Stimulated activated CD4-positive, alpha-beta T cell treated with anti-CD3 and anti-CD28 coated beads, TNF-alpha, amount 100 ng/mL, for 4 hours (primary cell): ENCODE measurements at places on chromosomes 12 and 14.

GRCh38 chr14:55336691-55337090, 65.5 kb downstream of the FBXO34 start:
- no peak for DNase-seq

DNA sequence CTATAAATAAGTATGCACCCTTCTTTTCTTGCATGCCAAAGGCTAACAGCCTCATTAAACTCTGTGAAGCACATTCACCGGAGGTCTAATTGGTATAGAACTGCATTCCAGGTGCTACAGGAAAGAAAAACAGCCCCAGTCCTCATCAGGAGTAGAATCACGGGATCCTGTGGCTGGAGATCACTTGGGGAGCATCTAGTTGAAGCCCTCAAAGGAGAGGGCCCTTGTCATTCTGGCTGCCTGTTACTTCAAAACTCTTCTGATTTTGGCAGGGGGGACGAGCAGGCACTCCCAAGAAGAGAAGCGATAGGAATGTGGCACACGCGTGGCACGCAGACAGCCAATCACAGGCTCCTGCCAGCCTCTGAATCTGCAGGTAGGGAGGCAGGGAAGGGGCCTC, 154.4 kb downstream of the TTC7B start:
- no peak for DNase-seq

DNA sequence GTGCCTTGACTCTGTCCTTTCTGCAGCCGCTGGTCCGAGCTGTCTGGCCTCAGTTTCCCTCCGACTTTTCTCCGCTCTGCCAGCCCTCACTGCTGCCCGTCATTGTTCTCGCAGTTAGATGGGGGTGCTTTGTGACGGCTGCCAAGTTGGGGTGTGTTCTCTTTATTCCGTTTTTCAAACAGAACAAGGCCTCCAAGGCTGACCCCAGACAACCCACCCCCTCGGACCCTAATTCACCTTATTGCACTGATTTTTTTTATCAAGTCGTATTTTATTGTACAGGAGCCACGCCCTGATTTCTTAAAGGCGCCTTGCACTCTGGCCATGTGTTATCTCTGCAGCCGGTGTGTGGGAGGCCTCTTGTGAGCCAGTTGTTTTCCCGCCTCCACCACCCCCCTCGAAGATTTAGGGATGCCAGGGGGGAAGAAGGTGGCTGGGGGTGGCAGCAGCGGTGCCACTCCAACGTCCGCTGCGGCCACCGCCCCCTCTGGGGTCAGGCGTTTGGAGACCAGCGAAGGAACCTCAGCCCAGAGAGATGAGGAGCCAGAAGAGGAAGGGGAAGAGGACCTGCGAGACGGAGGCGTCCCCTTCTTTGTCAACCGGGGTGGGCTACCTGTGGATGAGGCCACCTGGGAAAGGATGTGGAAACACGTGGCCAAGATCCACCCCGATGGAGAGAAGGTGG, 1.3 kb downstream of the VASH1 start:
- no peak for DNase-seq

- peak; percentile 19 for DNase-seq
These were observed 93.9 kb downstream of the KSR2 start for GRCh38 chr12:117874842-117875434.

DNA sequence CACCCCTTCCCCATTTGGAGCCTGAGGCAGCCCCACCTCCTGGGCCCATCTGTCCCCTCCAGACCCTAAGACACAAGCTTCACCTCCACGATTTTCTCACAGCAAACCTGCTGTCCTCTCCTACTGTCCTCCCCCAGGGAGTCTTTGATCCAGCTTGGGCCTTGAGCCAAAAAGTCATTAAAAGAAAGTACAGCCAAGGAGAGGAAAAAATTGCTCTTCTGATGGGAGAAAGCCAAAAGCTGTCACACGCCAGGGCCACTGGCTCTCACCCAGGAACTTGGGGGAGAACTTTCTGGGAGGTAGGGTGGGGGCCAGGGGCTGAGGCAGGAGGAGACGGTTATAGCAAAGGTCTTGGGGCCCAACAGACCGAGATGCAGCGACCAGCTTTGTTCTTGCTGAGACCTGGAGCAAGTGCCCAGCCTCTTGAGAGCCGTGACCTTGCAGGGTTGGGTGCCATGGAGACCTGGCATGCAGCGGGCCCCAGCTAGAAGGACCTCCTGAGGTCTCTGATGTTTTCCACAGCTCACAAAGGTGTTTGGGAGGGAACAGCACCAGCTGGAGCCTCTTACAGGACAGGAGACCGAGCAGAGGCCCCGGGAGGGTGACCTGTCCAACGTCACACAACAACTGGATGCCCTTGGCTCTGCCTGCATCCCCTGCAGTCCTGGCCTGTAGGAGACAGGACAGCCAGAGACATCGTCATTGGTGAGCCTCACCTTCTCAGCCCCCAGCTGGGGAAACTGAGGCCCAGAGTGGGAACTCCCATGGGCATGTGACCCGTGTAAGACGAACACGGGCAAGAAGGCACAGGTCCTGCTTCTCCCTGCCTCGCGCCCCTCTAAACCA, 124.5 kb downstream of the CALM1 start:
- DNase-seq: no peak

DNA sequence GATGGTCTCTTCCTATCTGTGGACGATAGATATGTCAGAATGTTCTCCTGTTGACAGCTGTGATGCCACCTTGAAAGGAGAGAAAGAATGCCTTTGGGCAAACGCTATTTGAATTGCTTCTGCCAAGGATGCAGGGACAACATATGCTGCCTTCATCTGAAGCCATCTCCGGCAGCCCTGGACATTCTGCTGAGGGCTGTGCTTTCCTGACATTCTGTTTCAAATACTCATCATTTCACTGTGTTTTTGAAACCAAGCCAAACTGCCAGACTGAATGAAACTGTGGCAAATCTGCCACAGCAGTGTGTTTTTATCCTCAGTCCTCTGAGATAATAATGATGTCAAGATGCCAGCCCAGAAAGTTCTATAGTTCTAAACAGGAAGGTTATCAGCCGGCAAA, 85.8 kb upstream of the BCAT1 start:
- DNase-seq: no peak

- no peak for DNase-seq
These were observed 333.3 kb downstream of the SLC16A7 start for GRCh38 chr12:59929110-59929509.

GRCh38 chr12:24960222-24960855, 11.4 kb upstream of the BCAT1 start:
- no peak for DNase-seq

DNA sequence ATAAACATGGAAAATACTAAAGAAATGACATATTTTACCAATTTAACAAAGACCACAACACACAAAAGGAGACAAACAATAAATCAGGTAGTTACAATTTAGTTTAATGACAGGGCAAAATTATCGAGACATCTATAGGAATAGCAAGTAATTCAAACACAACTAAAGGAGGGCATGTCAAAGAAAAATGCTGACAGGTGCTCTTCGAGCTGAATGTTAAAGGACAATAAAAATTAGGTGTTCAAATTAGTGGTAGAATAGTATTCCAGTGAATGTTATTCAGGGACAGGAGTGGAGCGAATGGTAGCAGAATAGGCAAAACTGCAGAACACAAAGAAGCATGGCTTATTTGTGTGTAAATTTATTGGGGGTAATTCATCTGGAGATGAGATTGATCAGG, 1004.3 kb upstream of the FBXO33 start:
- DNase-seq: no peak

DNA sequence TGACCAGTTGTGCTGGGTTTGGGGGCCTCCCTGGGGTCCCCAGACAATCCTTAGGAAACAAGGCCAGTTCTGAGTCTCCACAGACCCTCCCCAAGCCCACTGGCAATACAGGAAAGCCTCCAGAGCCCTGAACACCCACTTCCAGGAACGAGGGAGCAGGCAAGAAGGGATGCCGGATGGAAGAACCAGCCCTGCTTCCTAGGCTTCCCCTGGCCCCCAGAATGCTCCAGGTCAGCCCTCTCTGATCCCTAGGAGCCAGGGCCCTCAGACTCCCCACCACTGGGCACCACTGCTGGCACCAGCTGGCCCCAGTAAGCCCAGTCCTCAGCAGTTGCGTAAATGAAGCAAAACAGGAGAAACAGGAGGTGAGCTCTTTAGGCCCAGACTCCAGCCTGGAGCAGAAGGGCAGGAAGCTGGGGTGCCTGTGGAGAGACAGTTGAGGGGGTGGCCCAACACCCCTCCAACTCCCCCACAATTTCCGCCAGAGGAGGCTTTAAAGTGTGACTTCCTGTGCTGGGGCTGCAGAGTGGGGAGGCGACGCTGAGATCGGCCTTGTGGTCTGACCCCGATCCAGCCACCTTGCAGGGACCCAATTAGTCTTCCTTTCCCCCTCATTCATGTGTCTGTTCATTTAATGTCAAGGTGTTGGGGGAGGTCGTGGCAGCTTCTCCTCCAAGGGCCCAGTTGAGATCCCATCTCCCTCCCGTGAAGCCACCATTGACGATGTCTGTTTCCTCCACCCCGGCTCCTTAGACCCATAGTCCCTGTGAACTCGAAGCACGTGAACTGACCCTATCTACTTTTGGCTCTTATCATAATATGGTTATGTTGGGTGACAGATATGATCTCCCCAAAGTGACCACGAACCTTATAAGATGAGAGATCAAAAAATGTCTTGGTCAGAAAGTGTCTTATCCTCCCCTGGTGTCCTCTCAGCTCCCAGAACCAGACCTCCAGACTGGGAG, 4.7 kb downstream of the TNFRSF1A start:
- DNase-seq: no peak

GRCh38 chr14:64704143-64704742, at the start of gene PLEKHG3:
PLEKHG3 (plus strand) TSS chr14:64704424; CDS start chr14:64727632, 23,208 bp downstream.
- no peak for DNase-seq

DNA sequence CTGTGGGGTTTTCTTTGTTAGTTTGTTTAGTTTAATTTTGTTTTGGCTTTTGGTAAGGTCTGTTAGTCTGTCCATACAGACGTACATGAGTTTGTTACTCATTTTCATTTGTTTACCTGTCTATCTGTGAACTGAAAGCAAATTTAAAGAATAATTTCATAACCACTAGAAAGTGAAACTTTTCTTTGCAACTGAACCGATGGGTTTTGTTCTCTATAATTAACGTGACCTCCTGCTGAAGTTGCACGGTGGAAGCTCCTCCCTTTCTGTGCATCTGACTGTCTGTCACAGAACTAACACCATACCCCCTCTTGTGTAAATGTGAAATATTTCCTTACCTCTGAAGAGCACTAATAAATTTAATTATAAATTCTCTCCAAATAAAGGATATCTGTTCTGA, 595.5 kb downstream of the GALC start:
- DNase-seq: no peak

- DNase-seq: no peak
These were observed 175.4 kb downstream of the PHETA1 start for GRCh38 chr12:111193496-111193895.

- no peak for DNase-seq
These were observed 1.0 kb upstream of the ATG14 start for GRCh38 chr14:55412676-55413075.

- DNase-seq: no peak
These were observed 23.0 kb downstream of the ALDH2 start for GRCh38 chr12:111789779-111790178.

DNA sequence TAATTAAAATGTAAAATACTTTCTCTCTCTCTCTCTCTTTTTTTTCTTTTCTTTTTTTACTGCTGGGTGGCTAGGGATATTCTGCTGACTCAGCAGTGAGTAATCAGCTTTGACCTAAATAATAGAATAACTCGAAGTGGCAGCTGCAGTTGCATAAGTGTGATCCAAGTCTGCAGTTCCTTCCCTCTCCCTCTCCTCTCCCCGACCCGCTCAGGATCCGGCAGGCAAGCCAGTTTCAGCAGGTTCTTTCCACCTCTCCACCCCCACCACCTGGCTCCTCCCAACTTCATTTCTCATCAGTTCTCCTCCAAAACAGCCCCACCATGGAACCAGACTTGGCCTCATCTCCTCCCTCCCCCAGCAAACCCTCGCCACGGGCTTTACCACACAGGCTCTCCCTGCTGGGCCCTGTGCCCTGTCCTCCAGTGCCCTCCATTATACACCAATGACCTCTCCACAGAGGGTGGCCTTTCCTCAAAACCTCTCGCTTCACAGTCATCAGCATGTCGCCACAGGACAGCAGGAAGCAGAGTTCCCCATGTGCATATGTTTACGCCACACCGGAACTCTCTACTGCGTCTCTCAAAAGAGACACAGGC, 22.4 kb downstream of the SLC7A8 start:
- DNase-seq: no peak

GRCh38 chr12:113862590-113863454, 103.3 kb downstream of the RBM19 start:
- DNase-seq: no peak
